Right renal cortex interstitium (tissue), 3 donors: ENCODE measurements at places on chromosomes 16 and 17. TPM values are rescaled to one million over a fixed set of nuclear protein-coding genes. Genes with fewer than 3 reads are reported as not detected.

DNA sequence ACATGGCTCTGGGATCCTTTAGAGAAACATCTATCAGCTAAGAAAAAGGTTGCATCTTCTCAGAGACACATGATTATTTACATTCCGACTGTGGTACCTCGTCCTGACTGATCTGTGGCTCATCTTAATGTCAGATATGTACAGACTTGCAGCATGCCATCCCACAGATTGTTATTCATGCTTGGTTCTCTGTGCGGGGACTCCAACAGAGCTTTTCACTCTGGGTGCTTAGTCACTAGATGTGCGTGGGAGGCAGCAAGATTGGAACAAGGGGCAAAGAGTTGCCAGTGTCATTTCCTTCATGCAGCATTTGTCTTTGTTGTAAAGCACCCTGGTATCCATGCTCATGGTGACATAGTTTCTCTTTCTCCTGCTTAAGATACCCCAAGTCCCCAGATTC, 179.1 kb upstream of the CACNG5 start:
- DNase-seq: no peak

GRCh38 chr17:77400445-77400870, 259.7 kb downstream of the SEC14L1 start:
- DNase-seq: no peak

GRCh38 chr17:78947235-78948149, 22.3 kb upstream of the TIMP2 start:
- no peak for DNase-seq

DNA sequence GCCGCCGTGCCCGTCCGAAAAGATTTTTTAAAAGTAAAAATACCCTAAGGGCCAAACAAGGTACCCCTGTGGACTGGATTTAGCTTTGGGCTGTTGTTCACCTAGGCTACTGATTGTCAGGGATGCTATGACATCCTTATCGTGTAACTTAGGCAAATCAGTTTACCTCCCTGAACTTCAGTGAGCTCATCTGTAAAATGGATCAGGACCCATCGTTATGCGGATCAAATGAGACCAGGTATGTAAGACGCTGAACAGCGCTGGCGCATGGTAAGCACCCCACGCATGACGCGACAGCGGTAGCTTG, 658 bp upstream of the ZNF771 start:
- DNase-seq: no peak

DNA sequence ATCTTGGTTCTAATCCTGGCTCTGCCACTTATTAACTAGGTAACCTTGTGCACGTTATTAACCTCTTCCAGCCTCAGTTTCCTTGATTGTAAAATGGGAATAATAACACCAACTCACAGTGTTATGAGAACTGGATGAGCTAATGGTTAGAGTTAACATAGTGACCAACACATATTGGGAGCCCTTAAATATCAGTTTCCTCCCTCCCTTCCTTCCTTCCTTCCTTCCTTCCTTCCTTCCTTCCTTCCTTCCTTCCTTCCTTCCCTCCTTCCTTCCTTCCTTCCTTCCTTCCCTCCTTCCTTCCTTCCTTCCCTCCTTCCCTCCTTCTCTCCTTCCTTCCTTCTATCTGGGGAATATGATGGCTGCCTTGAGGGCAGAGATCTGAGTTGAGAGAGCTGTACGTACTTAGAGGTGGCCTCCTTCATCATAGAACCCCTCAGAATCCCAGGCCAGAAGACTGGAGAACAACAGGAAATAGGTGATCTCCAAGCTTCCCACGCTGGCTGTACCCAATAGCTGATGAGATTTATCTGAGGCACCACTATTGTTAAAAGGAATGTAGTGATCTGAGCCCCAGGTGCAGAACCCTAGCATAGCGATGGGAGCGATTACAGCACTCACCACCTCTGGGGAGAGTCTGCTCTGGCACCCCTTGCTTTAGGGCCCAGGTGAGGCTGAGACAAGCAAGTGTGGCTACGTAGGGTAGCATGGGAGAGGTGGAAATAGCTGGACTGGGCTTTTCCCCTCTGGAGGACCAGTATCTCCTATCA, 26.2 kb downstream of the CCR7 start:
- DNase-seq: no peak

- DNase-seq: no peak
These were observed 74.4 kb upstream of the TANC2 start for GRCh38 chr17:62891659-62892058.

DNA sequence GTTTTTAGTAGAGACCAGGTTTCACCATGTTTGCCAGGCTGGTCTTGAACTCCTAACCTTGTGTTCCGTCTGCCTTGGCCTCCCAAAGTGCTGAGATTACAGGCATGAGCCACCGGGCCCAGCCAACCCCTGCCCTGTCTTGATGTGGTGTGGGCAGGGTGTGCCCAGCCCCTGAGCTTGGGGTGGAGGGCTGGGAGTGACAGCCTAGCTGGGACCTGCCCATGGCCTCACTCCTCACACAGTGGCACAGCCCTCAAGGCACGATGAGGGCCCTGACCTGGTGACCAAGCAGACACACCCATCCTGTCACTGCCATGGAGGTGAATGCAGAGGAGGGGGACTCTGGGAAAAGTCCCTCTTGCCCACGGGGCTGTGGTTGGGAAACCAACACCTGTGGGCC, 3.0 kb downstream of the IL32 start:
- no peak for DNase-seq

- DNase-seq: no peak
These were observed 17.3 kb downstream of the SOCS3 start for GRCh38 chr17:78342449-78343186.

GRCh38 chr17:45918241-45918745, 23.9 kb downstream of the MAPT start:
- no peak for DNase-seq

The CDIPT gene
- polyA plus RNA-seq: 85.9 TPM

GRCh38 chr17:63774141-63774968, at the start of gene DDX42:
DDX42 (plus strand) TSS chr17:63774170; CDS start chr17:63787050, 12,880 bp downstream.
- peak; percentile 36 for DNase-seq

GRCh38 chr16:89048871-89049422, 44.7 kb upstream of the ACSF3 start:
- no peak for DNase-seq

- DNase-seq: no peak
These were observed 31.0 kb upstream of the SLC5A10 start for GRCh38 chr17:18920911-18921441.

- peak; percentile 47 for DNase-seq
These were observed 38.9 kb downstream of the MRPS23 start for GRCh38 chr17:57810721-57811637.

The RNF43 gene
- polyA plus RNA-seq: 14.6 TPM

DNA sequence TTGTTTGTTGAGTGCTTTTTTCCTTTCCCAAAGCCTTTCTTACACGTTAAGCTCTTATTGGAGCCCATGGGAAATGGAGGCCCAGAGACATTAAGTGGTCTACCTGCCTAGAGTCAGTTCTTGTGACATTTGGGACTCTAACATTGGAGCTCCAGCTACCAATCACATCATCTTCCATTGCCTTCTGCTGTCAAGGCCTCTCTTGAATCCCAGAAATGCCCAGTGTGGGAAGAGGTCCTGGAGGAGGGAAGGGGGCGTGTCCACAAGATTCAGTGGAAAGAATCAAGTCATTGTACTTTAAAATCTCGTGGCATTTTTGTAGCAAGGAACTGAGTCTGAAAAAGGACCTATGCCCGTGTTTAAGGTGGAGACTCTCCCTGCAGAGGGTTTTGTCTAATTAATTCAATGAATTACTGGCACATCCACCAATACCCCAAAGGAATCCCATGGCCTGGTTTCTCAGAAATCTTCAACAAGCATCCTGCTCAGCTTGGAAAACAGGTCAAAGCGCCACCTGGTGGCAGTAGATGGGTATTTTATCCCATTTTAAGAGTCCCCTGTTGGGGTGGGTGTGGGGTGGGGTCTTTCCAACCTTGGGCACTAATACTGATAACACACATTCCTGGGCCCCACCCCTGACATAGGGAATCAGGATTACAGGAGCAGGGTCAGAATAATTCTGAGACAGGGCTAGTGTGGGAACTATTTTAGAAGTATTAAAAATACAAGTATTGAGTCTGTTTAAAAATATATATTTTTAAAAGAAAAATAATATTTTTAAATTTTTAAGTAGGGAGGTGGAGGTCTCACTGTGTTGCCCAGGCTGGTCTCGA, 24.6 kb downstream of the GPT2 start:
- DNase-seq: no peak

The ACSM2A gene
- 59.3 TPM for polyA plus RNA-seq

DNA sequence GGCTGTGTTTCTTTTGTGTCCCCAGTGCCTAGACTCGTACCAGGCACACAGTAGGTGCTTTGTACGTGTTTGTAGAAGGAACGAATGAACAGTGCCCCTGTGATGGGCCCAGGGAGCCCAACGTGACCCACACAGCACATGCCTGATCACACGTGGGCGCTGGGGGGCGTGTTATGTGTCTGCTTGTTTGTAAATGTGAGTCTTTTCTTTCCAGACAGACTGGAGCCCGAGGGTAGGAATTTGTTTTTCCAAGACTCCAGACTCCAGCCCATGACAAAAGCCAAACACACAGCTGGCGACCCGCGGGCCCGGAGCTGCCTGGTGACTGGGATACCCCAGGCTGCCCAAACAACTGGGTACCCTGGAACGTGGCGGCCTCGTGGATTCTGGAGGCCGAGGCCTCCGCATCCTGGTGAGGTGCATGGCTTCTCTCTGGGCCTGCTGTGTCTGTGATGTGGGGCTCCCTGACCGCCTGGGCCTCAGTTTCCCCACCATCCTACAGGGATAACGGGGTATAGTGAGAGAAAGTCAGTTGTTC, 14.9 kb upstream of the CBFA2T3 start:
- DNase-seq: no peak

- no peak for DNase-seq
These were observed 55.3 kb downstream of the PIGL start for GRCh38 chr17:16272111-16272840.

DNA sequence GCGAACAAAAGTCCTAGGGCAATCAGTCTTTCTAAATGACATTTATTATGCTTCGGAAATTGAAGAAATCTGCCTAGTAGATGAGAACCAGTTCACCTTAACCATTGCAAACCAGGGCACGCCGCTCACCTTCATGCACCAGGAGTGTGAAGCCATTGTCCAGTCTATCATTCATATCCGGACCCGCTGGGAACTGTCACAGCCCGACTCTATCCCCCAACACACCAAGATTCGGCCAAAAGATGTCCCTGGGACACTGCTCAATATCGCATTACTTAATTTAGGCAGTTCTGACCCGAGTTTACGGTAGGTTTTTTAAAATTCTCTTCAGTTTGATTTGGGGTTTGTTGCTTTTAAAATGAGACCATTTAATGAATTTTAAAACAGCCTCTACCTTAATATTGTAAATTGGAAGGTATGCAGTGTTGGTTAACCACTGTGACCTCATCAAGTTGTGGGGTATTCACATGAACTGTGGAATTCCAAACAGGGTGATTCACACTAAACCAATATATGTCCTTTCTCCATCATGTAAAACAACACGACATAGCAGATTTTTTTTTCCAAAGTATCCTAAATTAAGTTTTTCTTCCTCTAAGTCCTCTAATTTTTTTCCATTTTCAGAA, 6.2 kb upstream of the EVI2A start:
- DNase-seq: no peak

- DNase-seq: no peak
These were observed 1014.4 kb upstream of the GOT2 start for GRCh38 chr16:59748531-59748930.

The SOX8 gene
- polyA plus RNA-seq: 3.2 TPM

- no peak for DNase-seq
These were observed 57.8 kb downstream of the LMF1 start for GRCh38 chr16:912684-913613.

The CMIP gene
- polyA plus RNA-seq: 37.2 TPM

The TLCD3B gene
- 0.90 TPM for polyA plus RNA-seq

The CTRL gene
- 6.7 TPM for polyA plus RNA-seq

DNA sequence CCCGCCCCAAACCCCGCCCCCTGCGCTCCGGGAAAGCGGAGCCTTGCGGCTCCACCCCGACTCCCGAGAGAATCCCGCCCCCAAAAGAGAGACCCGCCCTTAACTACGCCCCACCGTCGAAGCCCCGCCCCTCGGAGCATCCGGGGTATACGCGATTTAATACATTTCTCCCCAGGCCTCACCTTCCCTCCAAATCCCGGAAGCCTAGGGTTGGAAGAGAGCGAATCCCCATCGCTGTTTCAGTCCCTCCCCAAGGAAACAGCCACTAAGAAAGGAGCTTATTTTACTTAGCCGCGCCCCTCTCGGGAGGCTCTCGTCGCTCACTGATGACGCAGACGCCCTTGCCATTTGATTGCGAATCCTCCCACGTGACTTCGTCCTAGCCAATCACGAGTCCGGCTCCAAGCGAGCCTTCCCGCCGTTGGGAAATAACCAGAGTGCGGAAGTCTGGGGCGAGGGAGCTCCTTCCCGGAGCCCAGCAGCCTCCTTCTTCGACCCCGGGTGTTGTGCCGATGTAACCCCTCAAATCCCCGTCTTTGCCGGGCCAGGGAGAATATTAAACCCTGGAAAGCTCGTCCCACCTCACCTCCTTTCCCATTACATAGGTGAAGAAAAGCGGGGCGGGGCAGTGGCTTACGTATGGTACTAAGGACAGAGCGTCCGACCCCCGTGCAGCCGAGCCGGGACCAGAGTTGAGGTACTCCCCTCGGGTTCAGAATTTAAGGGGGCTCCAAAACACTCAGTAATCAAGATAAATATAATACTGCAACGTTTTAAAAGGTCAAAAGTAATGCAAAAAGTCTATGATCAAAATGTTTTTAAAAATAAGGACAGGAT, 461 bp upstream of the FDXR start:
- peak; percentile 100 for DNase-seq

The LPO gene
- polyA plus RNA-seq: 0.04 TPM

DNA sequence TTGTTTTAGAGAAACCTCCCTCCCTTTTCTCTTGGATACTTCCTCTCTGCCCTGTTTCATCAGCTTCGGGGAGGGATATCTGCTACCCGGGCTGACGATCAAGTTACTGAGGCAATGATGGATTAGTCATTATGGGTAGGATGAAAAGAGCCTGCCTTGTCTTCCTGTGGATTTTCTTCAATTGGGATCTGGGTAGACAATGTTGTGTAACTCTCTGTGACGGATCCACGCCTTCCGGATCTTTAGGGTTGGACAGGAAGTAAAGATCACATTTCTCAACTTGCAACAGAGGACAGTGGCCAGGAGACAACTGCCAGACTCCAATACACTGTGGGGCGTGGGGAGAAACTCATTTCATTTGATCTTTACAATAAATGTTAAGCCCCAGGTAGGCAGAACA, 11.3 kb upstream of the CHST6 start:
- DNase-seq: no peak

- no peak for DNase-seq
These were observed 4.1 kb downstream of the MARCHF10 start for GRCh38 chr17:62804025-62804424.

DNA sequence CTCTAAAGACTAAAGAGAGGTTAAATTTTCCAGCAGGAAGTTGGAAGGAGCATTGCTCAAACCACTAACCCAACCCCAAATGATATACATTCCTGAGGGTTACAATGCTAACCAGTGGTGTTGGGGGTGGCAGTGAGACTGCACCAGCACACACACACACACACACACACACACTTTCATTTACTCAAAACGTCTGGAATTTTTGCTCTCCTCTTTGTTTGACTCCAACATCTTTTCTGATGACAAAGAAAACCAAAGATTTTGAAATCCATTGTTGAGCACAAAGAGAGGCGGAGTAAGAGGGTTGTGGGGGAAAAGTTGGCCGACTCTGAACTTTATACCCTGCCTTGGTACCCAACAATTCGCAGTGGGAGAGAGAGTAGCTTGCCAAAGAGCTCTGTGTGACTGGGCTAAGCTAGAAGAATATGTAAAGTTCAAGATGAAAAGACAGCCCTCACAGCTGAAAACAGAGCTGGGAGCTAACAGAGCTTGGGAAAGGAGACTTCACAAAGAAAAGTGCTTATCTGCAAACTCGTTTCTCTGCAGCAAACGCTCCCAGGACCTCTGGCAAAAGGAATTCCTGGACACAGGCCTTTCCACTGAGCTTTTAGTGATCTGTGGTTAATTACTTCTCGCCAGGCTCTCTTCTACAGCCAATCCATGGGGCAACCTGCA, 426.0 kb upstream of the CDH11 start:
- DNase-seq: no peak
